ENCODE measurements at places on chromosomes 1 and 21. TPM values are rescaled to one million over a fixed set of nuclear protein-coding genes. Genes with fewer than 3 reads are reported as not detected.
A peak's percentile ranks its signal among the peaks of the same experiment; 100 is the strongest.

- H3K27ac ChIP-seq: no peak overlapping the region
- no peak overlapping the region for H3K4me3 ChIP-seq
- no peaks in the 10 kb centered on the region for H3K36me3 ChIP-seq
Observed at GRCh38 chr21:15000081-15000480, 64.7 kb downstream of the NRIP1 start.

GRCh38 chr1:154403261-154403943, 1.7 kb upstream of the IL6R start:
- DNase-seq: no peak
- H3K4me1 ChIP-seq: peaks cover 50% of the 10 kb centered on the region
- H3K27me3 ChIP-seq: no peaks in the 10 kb centered on the region
- no peak overlapping the region for H3K27ac ChIP-seq
- H3K4me3 ChIP-seq: no peak overlapping the region

Gene TTC22
- total RNA-seq: 4.2 TPM

GRCh38 chr1:94707321-94708298, 112.5 kb upstream of the SLC44A3 start:
- no peak for DNase-seq
- no peak overlapping the region for H3K27ac ChIP-seq

DNA sequence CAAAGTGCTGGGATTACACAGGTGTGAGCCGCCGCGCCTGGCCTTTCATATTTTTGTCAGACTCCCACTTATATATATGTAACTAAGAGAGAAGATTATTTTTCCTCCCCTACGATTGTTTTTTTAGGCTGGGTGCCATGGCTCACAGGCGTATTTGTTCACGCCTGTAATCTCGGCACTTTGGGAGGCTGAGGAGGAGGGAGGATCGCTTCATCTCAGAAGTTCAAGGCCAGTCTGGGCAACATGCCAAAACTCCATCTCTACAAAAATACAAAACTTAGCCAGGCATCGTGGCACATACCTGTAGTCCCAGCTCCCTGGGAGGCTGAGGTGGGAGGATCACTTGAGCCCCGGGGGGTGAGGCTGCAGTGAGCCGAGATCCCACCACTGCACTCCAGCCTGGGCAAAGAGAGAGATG, 23.9 kb upstream of the ITLN2 start:
- no peak overlapping the region for H3K4me3 ChIP-seq
- peaks cover 10% of the 10 kb centered on the region for H3K4me1 ChIP-seq
- no peaks in the 10 kb centered on the region for H3K27me3 ChIP-seq
- no peak for DNase-seq
- H3K36me3 ChIP-seq: no peaks in the 10 kb centered on the region

Gene NPR1
- total RNA-seq: 0.56 TPM

Gene CNIH3
- 1.7 TPM for total RNA-seq

DNA sequence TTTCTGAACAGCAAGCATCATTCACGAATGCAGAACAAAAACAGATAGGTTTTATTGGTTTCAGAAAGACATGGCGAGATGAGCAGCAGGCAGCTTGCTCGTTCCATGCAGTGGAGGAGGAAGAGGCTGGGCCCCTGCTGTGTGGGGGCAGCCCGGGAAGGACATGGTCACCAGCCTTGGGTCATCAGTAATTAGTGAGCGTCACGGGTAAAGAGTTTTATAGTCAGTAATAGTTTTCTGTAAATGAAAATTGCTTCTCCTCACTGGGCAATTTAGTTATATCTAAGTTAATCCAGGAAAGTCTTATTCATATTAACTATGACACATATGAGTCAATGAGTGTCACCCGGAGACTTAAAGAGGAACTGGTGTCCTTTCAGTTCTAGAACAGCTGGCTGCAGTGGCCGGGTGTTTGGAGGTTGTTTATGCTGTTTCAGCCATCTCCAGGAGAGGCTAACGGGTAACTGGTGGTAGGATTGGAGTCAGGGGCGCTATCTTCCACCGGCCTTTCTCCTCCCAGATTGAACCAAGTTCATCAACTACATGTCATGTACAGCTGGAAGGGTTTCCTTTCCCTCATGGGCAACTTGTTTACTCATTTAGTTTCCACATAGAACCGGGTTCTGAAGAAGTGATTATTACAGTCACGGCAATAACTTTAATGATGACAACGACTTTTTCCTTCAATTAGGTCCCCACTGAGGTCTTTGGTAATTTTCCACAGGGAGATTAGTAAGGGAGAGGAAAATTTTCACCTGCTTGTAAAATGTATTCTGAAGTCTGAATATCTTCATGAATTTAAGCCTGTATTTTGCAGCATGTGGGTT, 34.6 kb upstream of the SLC45A1 start:
- no peaks in the 10 kb centered on the region for H3K36me3 ChIP-seq
- H3K4me3 ChIP-seq: peak overlapping the region; percentile 27
- peaks cover 27% of the 10 kb centered on the region for H3K4me1 ChIP-seq
- peak overlapping the region; percentile 79 for H3K27ac ChIP-seq
- DNase-seq: peak; percentile 64

GRCh38 chr21:26142363-26142762, 28.2 kb downstream of the APP start:
- H3K4me1 ChIP-seq: no peaks in the 10 kb centered on the region
- H3K36me3 ChIP-seq: no peaks in the 10 kb centered on the region
- no peaks in the 10 kb centered on the region for H3K27me3 ChIP-seq
- no peak for DNase-seq
- no peak overlapping the region for H3K4me3 ChIP-seq
- no peak overlapping the region for H3K27ac ChIP-seq

DNA sequence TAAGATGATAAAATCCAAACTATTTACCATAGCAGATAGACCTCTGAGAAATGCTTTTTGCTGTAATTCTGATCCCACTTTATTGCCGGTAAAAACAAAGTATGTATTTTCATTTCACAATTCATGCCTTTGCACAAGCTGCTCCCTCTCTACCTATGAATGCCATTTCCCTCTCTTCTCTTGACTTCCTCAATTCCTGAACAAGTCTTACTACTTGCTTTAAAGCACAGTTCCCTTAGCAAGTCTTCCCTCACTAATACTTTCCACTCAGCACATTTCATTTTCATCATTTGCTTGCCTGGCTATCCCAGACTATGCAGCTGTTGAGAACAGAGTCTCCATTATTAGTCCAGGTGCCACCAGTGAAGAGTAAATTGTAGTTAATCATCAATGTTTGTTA, 13.8 kb downstream of the GPATCH2 start:
- no peak overlapping the region for H3K4me3 ChIP-seq
- H3K4me1 ChIP-seq: peaks cover 11% of the 10 kb centered on the region
- DNase-seq: no peak
- H3K36me3 ChIP-seq: no peaks in the 10 kb centered on the region
- no peak overlapping the region for H3K27ac ChIP-seq

Gene CLIC6
- 31.9 TPM for total RNA-seq

Gene OSCP1
- 3.1 TPM for total RNA-seq

DNA sequence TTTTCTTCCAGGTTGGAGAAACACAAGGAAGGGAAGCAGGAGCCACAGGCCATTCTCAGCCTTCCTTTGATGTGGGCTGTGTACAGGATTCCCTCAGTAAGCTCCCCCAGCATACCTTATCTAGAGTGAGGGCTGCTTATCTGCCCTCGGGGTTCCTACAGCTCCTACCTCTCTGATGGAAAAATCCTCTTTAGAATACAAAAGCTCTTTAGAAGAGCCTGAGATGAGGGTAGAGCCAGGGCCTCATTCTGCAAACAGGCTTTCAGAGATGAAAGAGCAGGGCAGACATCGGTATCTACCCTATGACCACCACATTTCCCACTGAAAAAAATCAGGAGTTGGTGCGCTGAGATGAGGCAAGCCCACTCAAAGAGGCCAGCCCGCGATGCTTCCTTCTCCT, 85.1 kb downstream of the PLPP3 start:
- H3K36me3 ChIP-seq: no peaks in the 10 kb centered on the region
- no peaks in the 10 kb centered on the region for H3K4me1 ChIP-seq
- DNase-seq: no peak
- no peak overlapping the region for H3K27ac ChIP-seq

DNA sequence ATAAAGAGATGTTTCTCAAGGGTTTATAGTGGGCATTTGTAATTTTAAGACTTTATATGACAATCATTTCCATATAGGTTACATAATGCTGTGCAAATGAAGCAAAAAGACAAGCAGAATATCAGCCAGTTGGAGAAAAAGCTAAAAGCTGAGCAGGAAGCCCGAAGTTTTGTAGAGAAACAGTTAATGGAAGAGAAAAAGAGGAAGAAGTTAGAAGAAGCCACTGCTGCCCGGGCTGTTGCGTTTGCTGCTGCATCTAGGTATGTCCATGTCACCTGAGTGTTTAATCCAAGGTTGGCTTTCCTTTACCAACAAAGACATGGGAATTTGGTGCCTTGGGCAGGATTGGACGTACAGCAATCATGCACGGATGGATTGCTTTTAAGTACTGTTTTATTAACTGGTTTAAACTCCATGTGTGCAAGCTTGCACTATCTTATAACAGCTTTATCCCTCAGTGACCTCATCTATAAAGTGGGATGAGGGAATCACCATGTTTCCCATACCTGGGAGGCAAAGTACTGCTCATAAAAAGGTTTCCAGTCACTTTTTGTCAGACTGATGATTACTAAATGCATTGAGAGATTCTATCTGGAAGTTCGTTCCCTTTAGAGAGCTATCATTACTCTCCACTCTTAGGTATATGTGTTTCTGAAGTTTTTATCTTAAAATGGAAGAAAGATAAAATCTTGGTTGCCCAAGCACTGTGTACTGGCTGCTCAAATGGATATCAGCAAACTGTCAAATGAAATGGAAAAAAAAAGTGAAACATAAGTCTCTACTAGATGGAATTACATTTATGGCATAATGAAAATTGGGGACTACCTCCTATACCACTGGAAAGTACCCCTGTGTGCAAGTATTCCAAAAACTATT, 55.1 kb downstream of the MACO1 start:
- no peak for DNase-seq
- no peaks in the 10 kb centered on the region for H3K4me1 ChIP-seq
- H3K4me3 ChIP-seq: no peak overlapping the region
- H3K36me3 ChIP-seq: peaks cover 6% of the 10 kb centered on the region

DNA sequence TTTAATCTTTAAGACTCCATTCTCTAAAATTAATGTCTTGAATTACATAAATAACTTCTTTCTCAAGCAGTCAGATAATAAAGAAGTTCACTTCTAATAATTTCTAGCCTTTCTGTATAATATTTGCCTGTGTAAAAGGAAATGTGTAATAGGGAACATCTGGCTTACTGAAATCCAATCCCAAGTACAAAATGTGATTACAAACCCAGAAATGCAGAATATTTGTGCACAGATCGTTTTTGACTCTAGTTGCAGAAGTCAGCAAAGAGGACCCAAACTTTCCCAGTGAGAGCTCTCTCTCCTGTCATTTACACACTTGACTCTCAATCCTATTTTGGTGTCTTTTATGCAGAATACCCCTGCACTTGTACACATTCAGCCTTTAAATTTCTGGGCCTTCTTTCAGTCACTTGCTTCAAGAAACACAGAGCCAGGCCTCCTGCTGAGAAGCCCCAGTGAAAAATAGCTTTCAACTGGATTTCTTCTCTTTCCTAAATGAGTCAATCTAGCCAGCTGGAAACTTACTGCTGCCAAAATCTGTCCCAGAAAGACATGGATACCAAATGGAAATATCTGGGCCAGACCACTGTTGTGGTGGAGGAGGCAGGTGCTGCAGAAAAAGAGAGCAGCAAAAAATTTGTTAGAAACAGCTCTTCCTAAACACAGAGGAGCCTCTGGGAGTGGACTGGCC, 68.5 kb upstream of the ADAM30 start:
- no peak for DNase-seq
- H3K27ac ChIP-seq: no peak overlapping the region
- no peak overlapping the region for H3K4me3 ChIP-seq
- no peaks in the 10 kb centered on the region for H3K36me3 ChIP-seq
- no peaks in the 10 kb centered on the region for H3K27me3 ChIP-seq

- DNase-seq: no peak
- H3K27me3 ChIP-seq: no peaks in the 10 kb centered on the region
- no peaks in the 10 kb centered on the region for H3K36me3 ChIP-seq
- no peak within 1 kb of the TSS for H3K27ac ChIP-seq
Observed at GRCh38 chr1:37556712-37557196, at the start of gene DNALI1. Gene DNALI1 (plus strand): TSS chr1:37556940. CDS start chr1:37556995, 55 bp downstream.
